ENCODE measurements at places on chromosomes 1 and 21. TPM values are rescaled to one million over a fixed set of nuclear protein-coding genes. Genes with fewer than 3 reads are reported as not detected.

Gene RORC
- not detected for total RNA-seq

Gene RHCE
- not detected for total RNA-seq

Gene RASSF5
- 1.6 TPM for total RNA-seq

Gene TBX15
- 1.9 TPM for total RNA-seq

Gene CACNA1E
- not detected for total RNA-seq

Gene S100A12
- total RNA-seq: not detected

Gene DRAXIN
- 0.13 TPM for total RNA-seq

Gene ADAMTS1
- total RNA-seq: 3.3 TPM

Gene OR10R2
- not detected for total RNA-seq

Gene ITLN2
- not detected for total RNA-seq

Gene TMPRSS15
- total RNA-seq: not detected

Gene ZBTB8A
- total RNA-seq: 6.5 TPM

Gene TLCD4
- 2.9 TPM for total RNA-seq

Gene ID3
- total RNA-seq: 39.6 TPM

Gene CTTNBP2NL
- total RNA-seq: 18.4 TPM

Gene AIRE
- not detected for total RNA-seq
